Breast epithelium (tissue), 4 donors: ENCODE measurements at places on chromosomes 12 and 14.

GRCh38 chr14:91245029-91245428 lies 525 bp upstream of the GPR68 start:
- no peak for DNase-seq

GRCh38 chr14:32561520-32561919 lies 232.4 kb downstream of the AKAP6 start:
- no peak for DNase-seq

DNA sequence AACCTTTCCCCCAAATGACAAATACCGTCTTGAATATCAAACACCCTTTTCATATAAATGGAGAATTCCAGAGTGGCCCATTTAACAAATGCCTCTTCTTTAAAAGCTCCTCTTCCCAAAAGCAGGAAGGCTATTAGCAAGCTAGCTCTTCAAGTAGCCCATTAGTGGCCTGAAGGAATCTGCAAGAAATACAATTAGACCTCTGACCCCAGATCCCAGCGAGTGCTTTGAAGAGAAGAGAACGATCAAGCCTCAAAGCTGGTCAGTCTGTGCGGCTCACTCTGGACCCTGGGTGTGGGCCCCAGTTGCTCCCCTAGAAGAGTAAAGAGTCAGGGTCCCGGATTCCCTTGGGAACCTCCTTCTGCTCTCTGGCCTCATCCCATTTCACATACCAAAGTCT lies 325.6 kb downstream of the NUAK1 start:
- DNase-seq: no peak

DNA sequence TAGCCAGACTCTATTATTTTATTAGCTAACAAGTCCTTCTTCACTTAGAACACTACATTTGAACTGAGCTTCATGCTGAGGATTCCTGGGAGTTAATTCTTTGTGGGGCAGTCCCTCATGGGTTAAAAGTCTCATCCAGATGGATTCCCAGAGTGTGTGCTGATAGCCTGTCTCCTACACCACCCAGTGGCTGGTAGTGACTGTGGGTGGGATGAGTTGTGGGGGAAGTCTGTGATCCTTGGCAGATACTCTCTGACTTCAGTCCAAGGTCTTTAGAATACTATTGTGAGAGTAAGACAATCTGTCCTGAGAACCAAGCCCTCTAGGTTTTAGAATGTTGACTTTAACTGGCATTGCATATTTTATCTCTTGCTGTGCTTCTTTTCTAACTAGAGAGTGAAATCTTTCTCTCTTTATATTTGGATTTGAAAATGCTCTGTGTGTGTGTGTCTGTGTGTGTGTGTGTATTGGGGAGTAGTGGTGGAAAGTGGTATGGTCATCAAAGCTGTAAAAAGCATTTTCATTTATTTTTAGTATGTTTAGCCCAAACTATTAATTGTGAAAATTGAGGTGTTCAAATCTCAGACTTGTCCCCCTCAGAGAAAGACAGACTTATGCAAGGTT lies 37.3 kb downstream of the AKAP6 start:
- no peak for DNase-seq

- no peak for DNase-seq
These were observed 20.4 kb downstream of the MAP3K12 start for GRCh38 chr12:53478865-53479264.

- DNase-seq: no peak
These were observed 233.0 kb upstream of the PLEKHG7 start for GRCh38 chr12:92469837-92470236.

DNA sequence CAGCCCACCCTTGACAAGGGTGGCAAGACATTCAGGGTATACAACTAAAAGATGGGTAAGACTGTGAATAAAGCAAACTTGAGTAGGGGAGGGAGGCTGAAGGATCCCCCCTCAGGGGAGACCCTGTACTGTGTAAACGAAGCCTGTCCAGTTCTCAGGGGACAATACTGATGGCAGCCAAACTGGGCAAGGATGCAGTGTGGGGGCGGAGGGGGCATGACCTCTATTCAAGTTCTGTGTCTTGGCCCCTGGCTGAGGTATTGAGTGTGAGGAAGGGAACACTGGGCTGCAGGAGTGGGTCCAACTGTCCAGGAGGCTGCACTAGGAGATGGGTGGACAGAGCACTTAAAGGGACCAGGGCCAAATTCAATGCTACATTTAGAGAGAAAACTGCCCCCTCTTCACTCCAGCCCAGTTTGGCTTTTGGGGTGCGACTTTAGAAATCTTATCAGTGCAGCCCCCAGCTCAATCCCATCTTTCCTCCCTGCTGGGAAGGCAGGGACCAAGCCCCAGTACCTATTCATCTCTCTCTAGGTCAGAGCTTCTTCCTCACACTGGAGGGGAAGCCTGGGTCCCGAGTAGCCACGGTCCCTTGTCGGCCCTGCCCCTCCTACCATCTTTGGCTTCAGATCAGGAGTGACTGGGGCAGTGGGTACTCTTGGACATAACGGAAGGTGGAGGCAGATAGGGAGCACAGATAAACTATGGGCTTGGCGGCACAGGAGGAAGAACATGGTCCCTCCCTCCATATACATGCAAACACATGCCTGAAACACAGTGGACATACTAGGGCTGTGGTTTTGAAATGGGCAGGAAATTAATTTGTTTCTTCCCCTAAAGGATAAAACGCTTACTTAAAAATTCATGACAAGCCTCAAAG lies 11.8 kb downstream of the SLC39A5 start:
- no peak for DNase-seq
